Mesangial cell (primary cell): ENCODE measurements at places on chromosomes 11 and 22. TPM values are rescaled to one million over a fixed set of nuclear protein-coding genes. Genes with fewer than 3 reads are reported as not detected.

Gene LUZP2
- under 0.01 and 0.13 TPM in 2 replicates for total RNA-seq

Gene FOXRED2
- total RNA-seq = 10.6 and 18.8 TPM in 2 replicates

Gene APOL5
- total RNA-seq = not detected in 2 replicates

Gene GDPD4
- not detected in 2 replicates for total RNA-seq

Gene GRAP2
- total RNA-seq = 2.9 TPM in 1 of 2 replicates, not detected in the other

Gene POU2AF2
- not detected in 2 replicates for total RNA-seq

Gene ANO5
- total RNA-seq = 0.76 and 0.98 TPM in 2 replicates

Gene CHEK1
- total RNA-seq = 11.4 and 35.7 TPM in 2 replicates

Gene GGTLC3
- total RNA-seq = not detected in 2 replicates

Gene LRRC4C
- 0.51 TPM in 1 of 2 replicates, not detected in the other for total RNA-seq

Gene MMP11
- 12.5 and 117 TPM in 2 replicates for total RNA-seq

Gene PARVA
- total RNA-seq = 33.6 and 39.2 TPM in 2 replicates

Gene IGSF9B
- total RNA-seq = 1.1 and 2.9 TPM in 2 replicates

Gene RAB39A
- 0.16 TPM in 1 of 2 replicates, not detected in the other for total RNA-seq
